Stimulated activated CD8-positive, alpha-beta memory T cell treated with anti-CD3 and anti-CD28 coated beads, Interleukin-4, amount 100 ng/mL, for 1 hour (primary cell): ENCODE measurements at places on chromosomes 6 and 20.

- DNase-seq: no peak
Observed at GRCh38 chr6:148758492-148758891, 11.7 kb downstream of the UST start.

DNA sequence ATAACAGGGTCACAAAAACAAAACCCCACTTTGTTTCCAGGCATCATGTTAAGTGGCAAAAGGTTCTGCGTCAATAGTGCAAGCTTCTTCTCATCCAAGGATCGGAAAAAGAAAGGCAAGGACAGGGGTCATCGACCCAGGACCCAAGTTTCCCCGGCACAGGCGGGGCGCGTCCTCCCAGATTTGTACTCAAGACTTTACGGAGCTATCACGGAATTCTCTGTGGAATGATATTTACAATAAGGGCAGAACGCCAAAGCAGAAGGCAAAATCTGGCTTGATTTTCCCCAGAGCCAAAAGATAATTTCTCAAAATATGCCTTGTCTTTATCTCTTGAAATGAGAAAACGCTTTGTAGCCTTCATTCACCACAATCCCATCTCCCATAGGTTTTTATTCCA is 25.5 kb downstream of the PDE10A start:
- DNase-seq: no peak

DNA sequence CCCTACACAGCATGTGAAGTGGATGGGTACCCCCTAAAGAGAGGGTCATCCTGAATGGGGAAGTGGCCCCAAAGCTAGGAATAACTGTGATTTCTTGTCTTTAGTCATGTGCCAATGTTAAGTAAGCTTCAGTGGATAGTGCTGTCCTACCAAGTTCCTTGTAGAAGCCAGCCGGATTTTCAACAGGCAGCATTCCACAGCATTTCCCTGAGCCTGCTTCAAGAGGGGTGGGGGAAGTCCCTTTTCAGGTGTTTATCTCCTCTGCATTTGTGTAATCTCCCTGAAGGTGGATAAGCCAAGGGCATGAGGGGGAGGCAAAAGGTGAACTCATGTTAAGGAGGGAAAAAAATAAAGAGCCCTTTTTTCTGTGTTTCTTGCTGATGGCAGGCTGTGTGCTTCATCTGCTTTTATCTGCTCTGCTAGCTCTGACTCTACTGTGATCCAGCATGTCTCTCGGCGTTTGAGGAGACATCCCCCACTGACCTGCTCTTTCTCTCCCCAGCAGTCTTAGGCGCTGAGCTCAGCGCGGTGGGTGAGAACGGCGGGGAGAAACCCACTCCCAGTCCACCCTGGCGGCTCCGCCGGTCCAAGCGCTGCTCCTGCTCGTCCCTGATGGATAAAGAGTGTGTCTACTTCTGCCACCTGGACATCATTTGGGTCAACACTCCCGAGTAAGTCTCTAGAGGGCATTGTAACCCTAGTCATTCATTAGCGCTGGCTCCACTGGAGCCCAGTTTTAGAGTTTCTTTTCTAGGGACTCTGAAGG is 1.9 kb downstream of the EDN1 start:
- no peak for DNase-seq

DNA sequence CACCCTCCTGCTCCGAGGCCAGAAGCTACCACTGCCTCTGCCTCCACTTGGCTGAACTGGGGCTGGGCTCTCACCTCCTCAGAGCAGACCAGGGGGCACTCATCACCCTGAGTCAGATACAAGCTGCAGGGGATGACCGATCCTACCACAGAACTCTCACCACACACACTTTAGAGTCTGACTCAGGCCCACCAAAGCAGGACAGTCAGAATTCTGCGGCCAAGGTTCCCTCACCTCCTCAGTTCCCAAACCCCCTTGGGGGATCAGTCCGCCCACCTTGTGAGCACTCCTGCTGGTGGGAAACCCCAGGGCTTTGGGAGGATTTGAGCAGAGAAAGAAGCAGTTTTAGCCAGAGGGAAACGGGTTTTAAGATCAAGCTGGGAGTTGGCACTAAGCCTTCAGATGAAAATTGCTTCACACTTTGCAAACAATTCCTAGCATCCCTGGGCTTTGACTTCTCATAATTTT is 587.8 kb upstream of the JAG1 start:
- no peak for DNase-seq

- no peak for DNase-seq
Observed at GRCh38 chr20:6824401-6824800, 56.9 kb downstream of the BMP2 start.

GRCh38 chr20:11902285-11902697 is 15.4 kb upstream of the BTBD3 start:
- no peak for DNase-seq

GRCh38 chr6:123580331-123580730 is 56.4 kb downstream of the TRDN start:
- no peak for DNase-seq

- no peak for DNase-seq
Observed at GRCh38 chr6:30615219-30615957, 1.7 kb downstream of the PPP1R10 start.

GRCh38 chr20:51132279-51132678 is 109.4 kb upstream of the KCNG1 start:
- no peak for DNase-seq

GRCh38 chr6:18406955-18407749 is 20.0 kb downstream of the RNF144B start:
- no peak for DNase-seq

GRCh38 chr6:119677384-119677783 is 327.8 kb upstream of the MAN1A1 start:
- no peak for DNase-seq

DNA sequence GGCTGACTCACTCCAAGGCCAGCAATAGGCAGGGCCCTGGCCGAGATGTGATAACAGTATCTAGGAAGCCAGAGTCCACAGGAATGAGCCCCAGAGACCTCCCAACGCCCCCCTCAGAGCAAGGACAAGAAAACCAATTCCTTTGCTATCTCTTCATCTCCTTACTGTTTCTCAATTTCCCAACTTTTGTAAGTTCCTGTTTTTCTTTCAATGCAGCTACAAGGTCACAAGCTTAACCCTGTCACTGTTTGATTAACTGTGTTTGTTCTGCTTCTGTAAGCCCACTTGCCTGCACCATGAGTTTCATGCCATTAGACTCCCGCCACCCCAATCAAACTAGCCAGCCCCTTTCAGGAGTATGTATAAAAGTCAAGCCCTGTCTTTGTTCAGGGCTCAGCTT is 3.5 kb downstream of the FKBP1C start:
- DNase-seq: no peak

GRCh38 chr6:169844946-169845345 is 93.5 kb downstream of the ERMARD start:
- no peak for DNase-seq

GRCh38 chr6:113649880-113650609 is 207.1 kb upstream of the MARCKS start:
- DNase-seq: no peak

DNA sequence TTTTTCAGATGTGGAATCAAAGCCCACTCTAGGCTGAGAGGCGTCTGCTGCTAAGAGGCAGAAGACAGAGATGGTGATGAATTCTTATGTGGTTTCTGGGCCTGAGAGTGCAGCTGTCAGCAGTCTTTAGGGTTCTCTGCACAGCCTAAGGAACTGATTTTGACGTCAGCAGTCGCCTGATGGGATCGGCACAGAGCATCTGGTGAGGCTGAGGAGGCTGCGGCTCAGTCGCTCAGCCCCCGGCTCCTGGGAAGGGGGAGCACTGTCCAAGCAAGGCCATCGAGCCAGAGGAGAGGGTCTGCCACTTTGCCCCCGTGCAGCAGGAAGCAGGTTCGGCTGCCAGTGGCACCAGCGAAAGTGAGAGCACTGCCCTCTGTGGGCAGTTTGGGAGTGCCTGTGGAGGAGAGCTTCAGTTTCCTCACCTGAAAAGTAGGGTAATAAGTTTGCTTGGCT is 92.5 kb downstream of the TCP11 start:
- no peak for DNase-seq
